Activated T-cell treated with anti-CD3 and anti-CD28 coated beads for 48 hours (primary cell): ENCODE measurements at places on chromosomes 3 and 15.

- DNase-seq: no peak
Measured at GRCh38 chr15:66950114-66950513, 115.3 kb upstream of the SMAD3 start.

DNA sequence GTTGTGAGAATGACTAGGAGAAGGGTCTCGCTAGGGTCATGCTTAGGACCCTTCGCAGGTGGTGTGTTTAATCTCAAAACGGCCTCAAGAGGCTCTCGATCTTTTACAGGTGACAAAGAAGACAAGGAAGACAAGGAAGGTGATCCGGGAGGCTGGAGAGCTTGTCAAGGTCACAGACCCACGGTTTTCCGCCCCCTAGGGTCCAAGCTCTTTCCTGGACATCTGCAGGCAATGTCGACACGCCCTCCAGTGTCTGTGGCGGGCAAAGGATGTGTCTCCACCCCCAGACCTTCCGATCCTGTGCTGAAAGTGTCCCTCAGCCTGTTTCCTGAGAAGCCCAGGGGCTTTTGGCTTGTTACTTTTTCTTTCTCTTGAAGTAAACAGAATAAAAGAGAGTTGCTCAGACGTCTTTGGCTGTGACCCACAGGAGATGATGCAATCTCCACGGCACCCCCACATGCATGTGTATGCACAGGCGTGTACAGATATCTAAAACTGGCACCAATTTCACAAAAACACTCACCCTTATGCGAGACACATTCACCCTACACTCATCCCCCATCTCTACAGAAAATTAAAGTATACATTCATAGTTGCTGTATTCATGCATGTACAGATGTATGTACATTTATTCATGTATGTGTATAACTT, 108.8 kb downstream of the KLF13 start:
- peak; percentile 82 for DNase-seq

- no peak for DNase-seq
Measured at GRCh38 chr3:143155756-143156155, 36.2 kb downstream of the CHST2 start.

- no peak for DNase-seq
Measured at GRCh38 chr15:75153087-75153486, 48.6 kb upstream of the C15orf39 start.

- DNase-seq: no peak
Measured at GRCh38 chr3:13954741-13955483, 75.0 kb upstream of the WNT7A start.

DNA sequence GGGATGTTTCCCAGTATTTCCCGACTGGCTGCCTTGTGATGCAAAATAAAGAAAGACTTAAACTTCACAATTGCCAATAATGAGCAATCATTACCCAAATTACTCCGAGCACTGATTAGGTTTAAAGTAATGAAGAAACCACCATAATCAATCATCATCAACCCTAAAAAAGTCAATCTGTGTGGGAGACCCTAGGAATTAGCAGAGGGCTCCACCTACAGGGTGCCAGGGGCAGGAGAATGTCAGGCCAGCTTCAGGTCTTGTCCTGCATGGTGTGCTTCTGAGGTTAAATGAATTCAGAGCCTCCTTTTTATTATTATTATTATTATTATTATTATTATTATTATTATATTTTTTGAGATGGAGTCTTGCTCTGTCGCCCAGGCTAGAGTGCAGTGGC, 478.0 kb upstream of the ARRDC4 start:
- no peak for DNase-seq

DNA sequence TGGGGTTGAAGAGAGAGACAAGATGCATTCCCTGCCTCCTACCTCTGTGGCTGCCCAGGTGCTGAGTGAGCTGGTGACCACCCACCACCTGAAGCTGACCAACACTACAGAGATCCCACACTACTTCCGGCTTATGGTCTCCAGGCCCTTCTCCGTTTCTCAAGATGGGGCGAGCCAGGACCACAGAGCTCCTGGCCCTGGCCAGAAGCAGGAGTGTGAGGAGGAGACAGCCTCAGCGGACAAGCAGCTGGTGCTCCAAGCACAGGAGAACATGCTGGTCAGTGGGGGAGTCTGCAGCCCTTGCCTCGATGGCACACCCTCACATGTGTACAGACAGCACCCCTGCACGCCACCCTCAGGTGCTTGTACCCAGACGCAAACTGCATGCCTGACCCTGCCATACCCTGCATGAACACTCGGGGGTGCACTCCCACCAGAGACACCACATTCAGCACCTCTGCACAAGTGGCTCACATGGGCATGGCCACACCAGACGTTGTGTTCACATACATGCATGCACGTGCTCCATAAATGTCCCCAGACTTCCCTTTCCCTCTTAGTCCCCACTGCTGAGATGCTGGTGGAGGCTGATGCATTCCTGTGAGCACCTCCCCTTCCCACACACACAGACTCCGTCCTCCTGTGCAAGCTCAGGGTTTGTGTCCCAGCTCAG, 19.0 kb downstream of the ACAA1 start:
- DNase-seq: peak; percentile 70

GRCh38 chr15:43274136-43274535, 7.4 kb upstream of the TGM5 start:
- no peak for DNase-seq

DNA sequence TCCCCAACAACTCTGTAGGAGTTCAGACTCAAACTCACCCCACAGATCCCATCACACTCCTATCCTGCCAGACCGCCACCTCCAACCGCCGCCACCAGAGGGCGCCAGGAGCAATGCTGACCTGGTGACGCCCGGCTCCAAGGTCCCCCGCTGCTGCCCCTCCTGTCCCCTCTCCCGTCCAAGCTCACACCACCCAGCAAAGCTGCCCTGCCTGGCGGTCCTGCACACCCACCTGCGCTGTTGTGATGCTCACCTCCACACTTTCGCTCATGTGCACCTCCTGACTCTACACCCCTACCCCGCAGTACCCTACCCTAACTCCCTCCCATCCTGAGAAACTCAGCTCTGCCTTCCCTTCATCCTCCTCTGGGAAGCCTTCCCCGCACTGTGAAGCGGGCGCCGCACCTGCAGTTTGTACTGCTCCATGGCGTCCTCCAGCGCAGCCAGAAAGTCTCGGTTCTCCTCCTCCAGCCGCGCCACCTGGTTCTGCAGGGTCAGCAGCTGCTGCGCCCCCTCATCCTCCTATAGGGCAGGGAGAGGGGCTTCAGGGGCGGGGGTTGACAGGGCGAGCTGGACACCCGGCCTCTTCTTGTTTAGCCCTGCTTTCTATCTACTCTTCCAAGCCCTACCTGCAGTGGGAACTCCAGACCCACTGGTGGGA, 7.9 kb downstream of the KIF7 start:
- DNase-seq: peak; percentile 67

DNA sequence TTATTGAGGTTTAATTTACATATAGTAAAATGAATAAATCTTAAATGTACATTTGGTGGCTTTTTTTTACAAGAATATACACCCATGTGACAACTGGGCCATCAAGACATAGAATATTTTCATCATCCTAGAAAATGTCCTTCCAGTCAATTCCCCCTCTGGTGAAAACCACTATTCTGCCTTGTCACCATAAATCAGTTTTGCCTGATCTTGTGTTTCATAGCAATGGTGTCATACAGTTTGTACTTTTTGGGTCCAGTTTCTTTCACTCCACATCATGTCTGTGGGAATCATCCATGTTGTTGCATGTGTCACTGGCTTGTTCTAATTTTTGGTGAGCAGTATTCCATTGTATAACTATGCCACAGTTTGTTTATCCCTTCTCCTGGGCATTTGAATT, 133.1 kb downstream of the PDCD6IP start:
- no peak for DNase-seq

DNA sequence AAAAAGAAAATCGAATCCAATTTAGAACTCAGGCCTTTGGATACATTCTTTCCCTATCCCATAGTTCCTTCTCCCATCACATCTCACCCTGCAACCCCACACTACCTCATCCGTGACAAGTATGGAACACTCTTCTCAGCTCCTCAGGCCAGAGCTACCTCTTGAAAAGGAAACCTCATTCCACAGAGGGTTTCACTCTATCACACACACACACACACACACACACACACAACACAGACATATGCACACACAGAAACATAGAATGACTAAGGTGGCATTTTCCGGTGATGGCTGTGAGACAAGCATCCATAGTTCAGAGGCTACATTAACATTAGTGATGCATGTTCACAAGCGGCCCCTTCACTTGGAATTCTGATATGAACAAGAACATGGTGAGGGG, 122.0 kb upstream of the HES1 start:
- no peak for DNase-seq

- no peak for DNase-seq
Measured at GRCh38 chr15:33145447-33145846, 49.1 kb downstream of the FMN1 start.

- no peak for DNase-seq
Measured at GRCh38 chr15:29285386-29285785, 15.8 kb upstream of the NSMCE3 start.

- DNase-seq: no peak
Measured at GRCh38 chr3:195070336-195070735, 200.6 kb downstream of the XXYLT1 start.

DNA sequence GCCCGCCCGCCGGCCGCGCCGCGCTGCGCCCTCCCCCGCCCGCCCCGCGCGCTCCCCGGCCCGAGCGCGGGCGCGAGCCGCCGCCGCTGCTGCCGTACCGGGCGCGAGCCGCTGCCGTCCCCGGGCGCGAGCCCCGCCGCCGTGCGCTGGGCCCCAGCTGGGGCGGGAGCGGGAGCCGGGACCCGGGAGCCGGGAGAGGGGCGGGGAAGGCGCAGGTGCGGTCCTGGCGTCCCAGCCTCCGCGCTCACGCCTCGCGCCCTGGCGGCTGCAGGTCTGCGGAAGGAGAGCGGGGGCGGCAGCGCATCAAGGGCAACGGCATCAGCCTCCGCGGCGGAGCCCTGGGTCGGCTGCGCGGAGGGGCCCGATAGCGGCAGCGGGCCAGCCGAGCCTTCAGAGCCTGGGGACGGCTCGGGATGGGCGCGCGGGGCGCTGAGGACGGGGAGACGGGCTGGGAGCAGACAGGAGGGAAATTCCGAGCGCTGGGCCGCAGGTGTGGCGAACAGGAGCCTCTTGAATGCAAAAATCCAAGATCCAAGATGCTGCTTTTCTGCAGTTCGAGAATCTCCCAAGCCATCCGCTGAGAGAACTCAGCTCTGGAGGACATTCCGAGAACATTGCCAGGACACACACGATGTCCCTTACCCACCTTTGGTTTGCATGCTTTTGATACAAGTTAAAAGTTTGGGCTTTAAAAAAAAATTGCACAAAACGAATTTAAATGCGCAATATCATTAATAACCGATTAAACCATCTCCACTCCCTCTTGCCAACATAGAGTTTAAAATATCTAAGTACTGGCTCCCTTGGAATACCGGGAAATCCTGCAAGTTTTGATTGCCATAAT, 251.1 kb downstream of the TJP1 start:
- peak; percentile 18 for DNase-seq

DNA sequence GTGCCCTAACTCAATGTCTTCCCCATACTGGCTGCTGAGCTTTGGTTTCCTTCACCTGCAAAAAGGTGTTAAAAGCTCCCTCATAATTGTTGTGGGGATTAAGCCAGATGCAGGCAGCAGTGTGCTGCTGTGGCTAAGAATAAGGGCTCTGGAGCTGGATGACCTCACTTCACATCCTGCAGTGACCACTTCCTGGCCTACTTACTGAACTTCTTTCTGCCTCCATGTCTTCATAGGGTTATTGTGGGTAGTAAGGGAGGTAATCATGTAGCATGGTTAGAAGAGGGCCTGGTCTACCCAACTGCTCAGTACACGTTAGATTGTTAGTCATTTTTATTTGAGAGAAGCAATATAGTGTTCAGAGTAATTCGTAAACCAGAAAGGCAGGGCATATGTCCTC, 18.4 kb downstream of the GYG1 start:
- DNase-seq: no peak

DNA sequence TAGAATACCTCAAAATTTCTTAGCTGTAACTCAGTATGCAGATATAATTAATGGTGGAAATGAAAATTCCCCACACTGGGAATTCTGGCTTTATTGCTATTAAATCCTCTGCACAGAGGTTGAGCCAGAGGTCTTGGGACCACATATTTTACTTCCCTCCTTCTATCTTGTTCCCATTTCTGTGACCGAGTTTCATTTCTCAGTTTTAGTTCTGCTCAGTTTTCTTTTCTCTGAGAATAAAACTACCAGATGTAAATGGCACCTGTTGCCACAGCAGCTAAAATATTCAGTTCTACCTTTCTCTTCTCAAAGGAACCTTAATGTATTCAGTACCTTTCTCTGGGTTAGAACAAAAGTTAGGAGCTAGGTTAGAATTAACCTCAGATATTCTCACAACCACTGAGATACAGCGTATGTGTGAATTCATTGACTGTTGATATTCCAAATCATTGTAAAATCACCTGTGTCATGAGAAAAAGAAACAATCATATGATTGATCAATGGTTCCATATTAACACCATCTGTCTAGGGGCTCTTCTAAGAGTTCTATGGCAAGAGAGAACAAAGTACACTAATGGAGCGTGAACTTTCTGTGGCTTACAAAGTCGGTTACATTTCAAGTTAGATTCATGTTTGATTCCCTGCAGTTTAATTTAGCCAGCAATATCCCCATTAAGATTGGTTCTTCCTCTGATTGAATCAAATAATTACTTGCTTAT, 374.1 kb downstream of the EFHB start:
- no peak for DNase-seq

- no peak for DNase-seq
Measured at GRCh38 chr3:121796970-121797369, 37.9 kb downstream of the IQCB1 start.

GRCh38 chr3:122563717-122564025, 429 bp downstream of the PARP9 start:
- no peak for DNase-seq

GRCh38 chr3:127224118-127224517, 31.2 kb downstream of the PRR23E start:
- DNase-seq: no peak

DNA sequence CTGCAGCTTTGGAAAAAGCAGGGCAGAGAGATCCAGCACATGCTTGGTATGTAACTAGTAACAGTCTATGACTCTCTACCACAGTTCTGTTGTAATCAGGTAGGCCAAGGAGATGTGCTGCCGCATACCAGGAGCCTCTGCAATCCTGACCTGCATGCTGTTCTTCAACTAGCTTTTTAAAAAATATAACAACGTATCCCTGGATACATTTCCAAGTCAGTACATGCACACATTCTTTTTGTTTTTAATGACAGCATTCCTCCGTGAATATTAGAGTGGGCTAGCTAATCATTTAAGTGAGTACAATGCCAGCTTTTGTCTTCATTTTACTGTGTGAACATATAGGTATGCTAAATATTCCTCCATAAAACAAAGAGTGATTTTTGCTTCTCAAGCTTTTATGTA, 437.8 kb downstream of the RBMS3 start:
- DNase-seq: no peak

DNA sequence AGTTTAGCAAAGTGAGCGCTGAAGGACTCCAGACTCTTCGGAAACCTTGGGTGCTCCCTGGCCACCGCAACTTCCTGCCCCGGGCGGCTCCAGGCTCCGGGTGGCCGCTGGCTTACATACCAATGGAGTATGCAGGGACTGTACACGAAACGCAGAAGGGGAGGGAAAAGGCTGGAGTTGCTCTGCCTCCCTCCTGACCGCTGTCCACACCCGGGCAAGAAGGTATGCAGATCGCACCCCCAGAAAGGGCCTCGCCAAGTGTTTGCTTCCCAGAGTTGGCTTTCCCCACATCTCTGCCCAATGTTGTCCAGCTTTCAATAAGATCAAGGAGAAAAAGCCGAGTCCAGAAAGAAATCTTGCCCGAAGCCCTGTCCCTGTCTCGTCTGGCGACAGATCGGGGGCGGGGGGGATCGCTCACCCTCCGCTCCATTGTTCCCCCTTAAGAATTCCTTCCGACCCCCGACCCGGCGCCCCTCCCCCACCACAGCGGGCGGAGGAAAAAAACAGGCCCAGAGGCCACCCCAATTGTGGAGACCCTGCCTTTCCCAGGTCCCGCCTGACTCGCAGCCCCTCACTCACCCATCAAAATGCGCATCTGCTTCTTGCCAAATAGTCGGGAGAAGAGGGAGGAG, 533 bp downstream of the ARF4 start:
- peak; percentile 49 for DNase-seq
